ENCODE measurements at places on chromosomes 2 and 18. TPM values are rescaled to one million over a fixed set of nuclear protein-coding genes. Genes with fewer than 3 reads are reported as not detected.

The MEP1B gene
- not detected for total RNA-seq

The PMAIP1 gene
- total RNA-seq = 39.8 TPM

The IL36A gene
- not detected for total RNA-seq

The C1QL2 gene
- total RNA-seq = 0.03 TPM

The CHRND gene
- total RNA-seq = not detected

The HNRNPLL gene
- 34.6 TPM for total RNA-seq

The TMEM150A gene
- 9.7 TPM for total RNA-seq

The KANSL1L gene
- 6.4 TPM for total RNA-seq

The SMAD4 gene
- total RNA-seq = 83.6 TPM

The CRYGC gene
- total RNA-seq = 0.17 TPM

The CHRNA1 gene
- total RNA-seq = 0.10 TPM

The CYTIP gene
- not detected for total RNA-seq

The ATG4B gene
- 69.7 TPM for total RNA-seq

The IRS1 gene
- 22.8 TPM for total RNA-seq

The GATA6 gene
- 5.5 TPM for total RNA-seq

The LBX2 gene
- total RNA-seq = 4.0 TPM

The ESCO1 gene
- total RNA-seq = 12.0 TPM

The HOXD4 gene
- total RNA-seq = not detected

The ATP6V1C2 gene
- total RNA-seq = not detected

The MALT1 gene
- total RNA-seq = 27.8 TPM

The AOX1 gene
- total RNA-seq = 30.8 TPM

The AFG3L2 gene
- total RNA-seq = 71.5 TPM

The CRYBA2 gene
- not detected for total RNA-seq

The ASAP2 gene
- 24.0 TPM for total RNA-seq

The HNRNPA3 gene
- 38.1 TPM for total RNA-seq

The CD8A gene
- not detected for total RNA-seq

The CPLX4 gene
- not detected for total RNA-seq

The SERPINB13 gene
- not detected for total RNA-seq

The CROCC2 gene
- total RNA-seq = not detected

The PROKR1 gene
- not detected for total RNA-seq

The EGR4 gene
- not detected for total RNA-seq

The TMEM178A gene
- not detected for total RNA-seq

The SCN7A gene
- total RNA-seq = not detected

The FOXD4L1 gene
- total RNA-seq = not detected

The CYB5A gene
- total RNA-seq = 37.6 TPM

The LYPD1 gene
- total RNA-seq = 51.6 TPM

The TCF23 gene
- not detected for total RNA-seq

The FECH gene
- 54.0 TPM for total RNA-seq

The ADGRF3 gene
- total RNA-seq = not detected

The WNT6 gene
- total RNA-seq = not detected

The CDK15 gene
- 0.72 TPM for total RNA-seq

The IER3IP1 gene
- 77.7 TPM for total RNA-seq

The SNED1 gene
- 2.7 TPM for total RNA-seq

The MYCN gene
- not detected for total RNA-seq

The ILKAP gene
- total RNA-seq = 44.3 TPM

The DSC2 gene
- total RNA-seq = 1.2 TPM

The ANKRD62 gene
- total RNA-seq = 0.10 TPM

The ANKRD30B gene
- not detected for total RNA-seq

The NAB1 gene
- total RNA-seq = 24.7 TPM

The GNLY gene
- total RNA-seq = not detected

The LOXHD1 gene
- total RNA-seq = not detected

The ARHGEF33 gene
- not detected for total RNA-seq

The DSG3 gene
- not detected for total RNA-seq

The DLGAP1 gene
- not detected for total RNA-seq

The ATP6V1B1 gene
- not detected for total RNA-seq

The LHCGR gene
- total RNA-seq = not detected

The NOSTRIN gene
- total RNA-seq = not detected

The ZSWIM2 gene
- not detected for total RNA-seq

The NPAS2 gene
- 63.1 TPM for total RNA-seq

The MCFD2 gene
- 276 TPM for total RNA-seq

All from HT1080 (cell line).